ENCODE measurements at places on chromosomes 5 and 9.
A peak's percentile ranks its signal among the peaks of the same experiment; 100 is the strongest.

DNA sequence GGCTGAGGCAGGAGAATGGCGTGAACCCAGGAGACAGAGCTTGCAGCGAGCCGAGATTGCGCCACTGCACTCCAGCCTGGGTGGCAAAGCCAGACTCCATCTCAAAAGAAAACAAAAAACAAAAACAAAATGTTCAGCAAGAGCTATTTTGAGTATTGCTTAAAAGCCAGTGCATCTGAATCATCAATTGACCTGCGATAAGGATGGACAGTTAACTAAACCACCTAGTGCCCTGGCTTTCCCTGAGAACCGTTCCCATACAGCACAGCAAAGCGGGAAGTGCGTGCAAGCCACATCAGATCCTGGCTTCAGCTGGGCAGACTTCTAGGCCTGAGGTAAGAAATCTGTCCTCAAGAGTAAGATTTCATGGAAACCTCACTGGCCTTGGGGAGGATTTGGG is 2.7 kb downstream of the DYNC2I2 start:
- no peak for DNase-seq

DNA sequence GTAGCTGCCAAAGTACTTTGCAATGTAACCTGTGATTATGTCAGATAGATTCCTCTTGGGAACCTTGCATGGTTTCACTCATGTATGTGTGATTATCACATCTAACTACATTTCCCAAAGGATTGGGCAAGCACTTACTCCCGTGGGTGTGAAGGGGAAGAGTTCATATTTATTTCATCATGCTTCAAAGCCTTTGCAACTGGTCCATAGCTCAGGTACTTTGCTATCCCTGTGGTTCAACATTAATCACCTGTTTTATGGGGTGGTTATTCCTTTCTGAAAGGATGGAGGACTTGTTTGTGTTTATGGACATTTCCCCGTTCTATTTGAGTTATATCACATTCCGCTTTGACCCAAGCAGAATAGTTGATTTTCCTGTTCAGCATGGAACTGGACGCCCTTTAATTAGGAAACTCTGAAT is 13.6 kb upstream of the ERMP1 start:
- no peak for DNase-seq

GRCh38 chr9:128218172-128218517 is 15.0 kb downstream of the DNM1 start:
- no peak for DNase-seq

GRCh38 chr5:60802986-60803385 is 41.1 kb downstream of the ELOVL7 start:
- no peak for DNase-seq

GRCh38 chr9:36415822-36416525 is 15.9 kb upstream of the RNF38 start:
- no peak for DNase-seq

DNA sequence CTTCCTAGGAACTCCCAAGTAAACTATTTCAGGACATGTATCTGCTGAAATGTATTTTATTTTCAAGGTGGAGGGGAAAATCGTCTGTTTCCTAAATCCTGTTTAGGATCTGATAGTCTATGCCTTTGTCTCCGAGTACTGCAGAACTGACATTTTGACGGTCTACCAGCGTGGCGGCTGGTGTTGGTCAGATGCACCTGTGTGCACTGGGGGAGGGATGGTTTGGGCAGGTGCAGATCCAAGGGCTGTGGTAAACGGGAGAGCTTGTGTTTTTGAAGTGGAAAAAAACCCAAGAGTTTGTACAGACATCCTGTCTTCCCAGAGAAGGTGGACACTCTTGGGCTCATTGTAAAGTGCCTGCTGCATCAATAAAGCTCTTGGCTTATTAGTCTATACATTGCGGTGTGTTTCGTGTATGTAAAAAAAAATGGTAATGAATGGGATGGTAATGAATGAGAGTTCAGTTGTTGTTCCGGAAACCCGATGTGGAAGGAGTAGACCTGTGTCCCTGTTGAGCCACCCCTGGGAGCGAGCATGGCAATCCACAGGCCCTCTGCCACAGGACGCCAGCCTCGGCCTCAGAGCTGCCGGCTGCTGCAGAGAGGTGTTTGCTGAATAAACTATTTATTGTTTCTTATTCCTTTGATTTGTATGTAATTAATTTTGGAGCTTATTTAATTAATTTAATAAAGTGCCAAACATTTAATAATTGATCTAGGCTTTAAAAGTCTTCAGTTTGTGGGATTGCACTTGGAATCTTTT is 15.3 kb downstream of the ARPC5L start:
- no peak for DNase-seq

DNA sequence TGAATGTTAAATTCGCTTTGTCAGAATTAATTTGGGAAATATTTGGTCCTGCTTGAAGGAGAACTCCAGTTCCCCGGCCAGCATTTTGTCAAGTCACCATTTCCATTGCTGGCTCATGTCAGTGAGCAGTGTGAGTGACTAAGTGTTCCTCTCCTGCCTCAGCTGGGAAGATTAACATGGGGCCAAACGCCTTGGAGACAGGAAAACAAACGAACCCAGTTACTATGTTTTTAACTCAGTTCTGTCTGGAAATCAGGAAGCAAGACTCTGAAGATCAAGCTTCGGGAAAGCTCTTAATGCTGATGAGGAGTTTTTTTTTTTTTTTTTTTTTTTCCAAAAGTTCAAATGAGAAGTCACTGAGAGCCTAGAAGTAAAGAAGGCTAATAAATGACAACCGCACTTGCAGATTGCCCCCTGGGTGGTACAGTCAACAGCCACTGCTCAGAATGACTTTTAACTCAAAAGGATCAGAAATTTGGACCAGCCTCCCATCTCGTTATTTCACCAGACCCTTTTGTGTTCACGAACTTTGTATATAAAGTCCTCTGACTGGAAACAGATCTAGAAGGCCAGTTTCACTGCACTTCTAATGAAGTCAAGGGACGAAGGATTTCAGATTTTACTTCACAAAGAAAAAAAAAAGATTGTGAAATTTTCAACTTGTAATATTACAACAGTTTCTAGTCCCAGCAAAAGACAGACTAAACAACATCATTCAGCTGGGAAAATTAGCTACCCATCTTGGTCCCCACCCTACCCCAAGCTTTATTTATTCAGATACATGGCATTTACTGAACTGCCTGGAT is 121.3 kb downstream of the LHFPL2 start:
- DNase-seq = no peak

DNA sequence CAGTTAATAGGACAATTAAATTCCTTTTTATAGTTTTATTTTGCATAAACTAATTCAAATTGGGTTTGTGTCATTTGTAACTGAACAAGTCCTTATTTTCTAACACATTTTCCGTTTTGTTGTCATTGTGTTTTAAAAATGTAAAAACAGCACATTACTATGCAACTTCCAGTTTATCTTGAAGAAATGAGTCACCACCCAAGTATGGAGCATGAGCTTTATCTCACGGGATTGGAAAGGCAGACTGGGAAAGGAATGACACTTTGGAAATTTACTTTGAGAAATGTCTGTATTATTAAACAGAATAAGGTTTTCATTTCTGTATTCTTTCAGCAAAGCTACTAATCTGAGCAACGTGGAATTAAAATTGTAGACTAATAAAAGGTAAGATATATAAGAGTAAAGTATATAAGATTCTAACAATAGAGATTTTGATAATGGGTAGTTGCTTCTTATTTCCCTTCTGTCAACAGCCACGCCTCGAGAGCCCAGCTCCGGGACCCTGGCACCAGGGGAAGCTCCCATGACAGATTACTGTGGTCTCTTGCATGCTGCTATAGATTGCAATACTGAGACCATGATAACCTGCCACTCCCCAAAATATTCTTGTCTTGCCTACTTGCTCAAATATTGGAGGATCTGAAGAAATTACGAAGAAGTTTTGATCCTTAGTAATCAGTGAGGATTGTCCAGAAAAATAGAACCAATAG is 433.1 kb downstream of the CHSY3 start:
- DNase-seq = no peak

GRCh38 chr5:139104577-139105276 is 93.4 kb downstream of the SIL1 start:
- no peak for DNase-seq

- DNase-seq = no peak
Measured at GRCh38 chr5:151598984-151599383, 7.9 kb upstream of the FAT2 start.

DNA sequence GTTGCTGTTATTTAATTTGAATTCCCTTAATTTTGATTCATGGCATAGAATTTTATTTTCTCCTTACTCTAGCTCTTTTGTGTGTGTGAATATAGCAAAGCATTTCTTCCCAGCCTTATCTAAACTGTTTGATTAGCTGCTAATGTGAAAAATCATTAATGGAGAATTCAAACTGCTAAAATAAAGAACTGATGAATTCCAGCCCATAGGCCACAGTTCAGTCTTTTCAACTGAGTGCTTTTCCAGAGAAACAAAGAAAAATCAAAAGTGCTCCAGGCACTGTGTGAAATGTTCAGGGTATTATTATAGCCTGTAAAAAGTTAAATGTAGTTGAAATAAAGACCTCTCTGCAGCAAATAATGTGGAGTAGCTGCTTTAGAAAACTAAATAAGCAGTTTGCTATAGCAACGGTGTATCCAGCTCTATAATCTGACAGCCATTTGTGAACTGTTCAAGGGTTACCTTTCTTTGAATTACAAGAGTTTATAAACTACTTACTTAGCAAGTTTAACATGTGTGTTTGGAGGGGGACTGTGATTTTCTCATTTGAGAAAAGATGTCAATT is 123.8 kb downstream of the GIN1 start:
- no peak for DNase-seq

- DNase-seq = no peak
Measured at GRCh38 chr5:123951582-123951977, 439.6 kb downstream of the CSNK1G3 start.

DNA sequence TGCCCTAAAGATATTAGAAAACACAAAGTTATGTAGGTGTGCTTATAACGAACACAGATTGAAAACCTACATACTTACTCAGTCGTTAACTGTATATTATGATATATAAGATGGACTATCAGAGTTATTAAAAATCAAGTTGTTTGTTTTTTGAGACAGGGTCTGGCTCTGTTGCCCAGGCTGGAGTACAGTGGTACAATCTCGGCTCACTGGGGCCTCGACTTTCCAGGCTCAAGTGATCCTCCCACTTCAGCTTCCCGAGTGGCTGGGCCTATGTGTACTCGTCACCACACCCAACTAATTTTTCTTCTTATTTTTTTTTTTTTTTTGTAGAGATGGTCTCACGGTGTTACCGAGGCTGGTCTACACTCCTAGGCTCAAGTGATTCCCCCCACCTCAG is 158.3 kb downstream of the TSSK1B start:
- DNase-seq = no peak

- no peak for DNase-seq
Measured at GRCh38 chr9:89992326-89993198, 387.8 kb downstream of the GADD45G start.

DNA sequence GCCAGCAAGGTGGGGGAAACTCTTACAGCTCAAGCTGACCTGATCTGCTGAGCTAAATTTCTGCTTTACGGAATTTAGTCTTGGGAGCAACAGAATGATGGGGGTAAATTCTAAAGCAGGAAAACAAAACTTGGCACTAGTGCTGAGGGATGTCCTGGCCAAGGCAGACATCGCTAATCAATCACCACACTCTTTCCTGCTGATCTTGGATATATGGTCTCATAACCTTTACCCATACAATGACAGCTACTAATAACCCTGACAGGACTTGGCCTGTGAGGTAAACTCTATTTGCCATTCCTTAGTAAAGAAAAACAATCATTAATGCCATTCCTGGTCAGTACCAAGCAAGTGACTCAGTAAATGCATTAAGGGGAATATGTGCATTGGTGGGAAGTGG is 51.5 kb downstream of the PPARGC1B start:
- no peak for DNase-seq

- no peak for DNase-seq
Measured at GRCh38 chr5:151459680-151460324, 12.4 kb downstream of the SLC36A1 start.

GRCh38 chr9:110183208-110184145 is 24.5 kb downstream of the C9orf152 start:
- DNase-seq = peak; percentile 38

DNA sequence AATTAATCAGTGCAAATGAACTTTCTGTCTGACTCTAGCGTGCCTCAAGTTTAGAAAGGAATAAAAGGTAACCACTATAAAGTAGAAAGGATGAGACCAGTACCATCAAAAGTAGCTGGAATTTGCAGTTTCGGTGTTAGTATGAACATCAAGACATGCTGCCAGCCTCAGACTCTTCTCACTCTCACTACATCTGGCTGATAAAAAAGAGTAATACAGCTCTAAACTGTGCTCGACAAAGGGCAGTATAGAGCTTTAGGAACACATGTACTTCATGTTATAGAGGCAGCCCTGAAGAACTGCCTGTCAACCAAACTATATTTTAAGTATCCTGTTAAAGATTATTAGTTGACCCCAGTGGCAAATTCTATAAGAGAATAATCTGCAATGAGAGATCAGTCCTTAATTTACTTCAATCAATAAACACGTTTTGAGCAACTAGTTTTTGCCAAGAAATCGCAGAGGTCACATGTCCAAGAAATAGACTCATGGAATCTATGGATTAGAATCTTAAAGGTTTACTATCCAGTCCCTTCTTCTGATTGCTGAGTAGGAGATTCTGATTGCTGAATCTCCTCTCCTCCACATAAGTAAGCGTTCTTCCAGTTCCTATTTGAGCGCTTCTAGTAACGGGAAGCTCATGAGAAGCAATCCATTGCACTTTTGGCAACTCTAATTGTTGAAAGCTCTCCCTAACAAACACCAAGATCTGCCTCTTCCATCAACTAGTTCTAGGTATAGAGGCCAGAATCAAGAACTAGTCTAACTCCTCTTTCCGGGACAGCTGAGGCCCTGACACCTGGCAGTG is 941 bp downstream of the XPA start:
- no peak for DNase-seq

- DNase-seq = no peak
Measured at GRCh38 chr5:3300726-3301125, 294.9 kb upstream of the IRX1 start.

- DNase-seq = no peak
Measured at GRCh38 chr9:107284636-107285035, 1.6 kb downstream of the RAD23B start.

- DNase-seq = no peak
Measured at GRCh38 chr5:171342362-171343111, 33.5 kb downstream of the TLX3 start.
